Stimulated activated CD8-positive, alpha-beta memory T cell treated with anti-CD3 and anti-CD28 coated beads, Interleukin-2, amount 100 ng/mL, for 48 hours (primary cell): ENCODE measurements at places on chromosomes 2 and 18.

DNA sequence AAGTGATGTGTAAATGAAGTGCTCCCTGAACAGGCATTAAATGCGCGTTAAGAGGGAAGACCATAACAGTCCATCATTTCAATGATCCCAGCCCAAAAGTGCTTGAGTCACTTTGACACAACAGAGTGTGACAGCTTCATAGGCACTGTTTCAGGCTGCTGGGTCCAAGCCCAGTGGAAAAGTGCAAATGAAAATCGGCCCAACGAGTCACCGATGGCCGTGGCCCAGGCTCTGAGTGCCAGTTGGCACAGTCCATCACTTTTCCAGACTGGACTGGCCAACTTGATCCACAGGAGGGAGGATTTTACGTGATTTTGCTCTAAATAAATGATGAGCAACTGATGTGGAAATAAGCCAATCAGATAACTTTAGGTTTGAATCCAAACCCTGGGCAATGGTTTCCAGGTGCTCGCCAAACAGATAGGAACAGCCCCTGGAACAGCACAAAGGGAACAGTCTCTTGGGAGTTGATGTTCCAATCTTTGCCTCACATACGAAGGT, 114.0 kb downstream of the SP3 start:
- DNase-seq = no peak

DNA sequence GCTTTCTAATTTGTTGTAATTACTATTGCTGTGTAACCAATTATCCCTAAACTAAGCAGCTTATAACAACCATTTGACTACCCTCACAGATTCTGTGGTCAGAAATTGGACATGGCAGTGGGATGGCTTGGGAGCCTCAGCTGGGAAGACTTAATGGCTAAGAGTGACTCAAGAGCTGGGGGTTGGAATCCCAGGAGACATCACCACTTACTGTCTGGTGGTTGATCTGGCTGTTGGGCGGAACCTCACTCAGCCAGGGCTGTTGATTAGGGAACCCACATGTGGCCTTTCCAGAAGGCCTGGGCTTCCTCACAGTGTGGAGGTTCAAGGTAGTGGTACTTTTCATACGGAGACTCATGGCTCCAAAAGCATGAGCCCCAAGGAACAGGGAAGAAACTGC, 49.8 kb downstream of the E2F6 start:
- DNase-seq = no peak

- no peak for DNase-seq
Observed at GRCh38 chr2:71834796-71835195, 312.9 kb downstream of the CYP26B1 start.

GRCh38 chr18:21684731-21685130, 19.8 kb downstream of the ABHD3 start:
- no peak for DNase-seq

GRCh38 chr2:219441451-219442255, 7.0 kb downstream of the SPEG start:
- DNase-seq = no peak

DNA sequence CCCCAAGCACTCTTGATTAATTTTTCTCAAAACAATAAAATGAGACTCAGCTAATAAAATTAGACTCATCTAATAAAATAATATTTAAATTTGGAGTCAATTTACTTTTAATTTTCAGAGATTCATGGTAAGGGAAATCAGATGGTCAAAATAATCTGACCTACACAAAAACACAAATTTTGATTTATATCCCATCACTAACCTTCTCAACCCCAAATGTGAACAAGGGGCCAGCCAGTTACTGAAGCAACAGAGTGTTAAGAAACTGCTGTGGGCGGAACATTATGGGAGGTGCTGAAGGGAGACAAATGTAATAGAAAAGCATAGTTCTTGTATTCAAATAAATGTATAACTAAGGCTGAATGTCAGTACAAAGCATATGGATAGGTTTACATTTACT, 28.5 kb upstream of the PPP3R1 start:
- DNase-seq = no peak

DNA sequence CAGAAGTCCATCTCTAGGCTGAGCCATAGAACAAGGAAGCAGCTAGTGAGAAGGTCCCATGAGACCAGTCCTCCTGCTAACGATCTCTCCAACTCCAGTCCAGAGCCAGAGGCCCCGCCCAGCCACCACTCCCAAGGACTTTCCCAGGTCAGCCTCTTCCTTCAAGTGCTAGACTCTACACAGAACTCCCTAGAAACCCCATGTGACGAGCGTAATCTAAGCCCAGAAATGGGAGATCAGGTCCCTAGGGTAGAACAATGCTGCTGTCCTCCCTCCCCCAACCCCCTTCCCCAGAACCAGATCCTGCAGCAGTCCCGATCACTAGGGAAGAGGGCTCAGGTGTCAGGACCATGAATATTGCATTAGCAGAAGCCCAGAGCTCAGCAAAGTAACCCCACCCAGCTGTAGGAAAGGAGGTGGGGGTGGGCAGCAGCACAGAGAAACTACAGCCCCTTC, 6.9 kb downstream of the DCTN1 start:
- DNase-seq = no peak

DNA sequence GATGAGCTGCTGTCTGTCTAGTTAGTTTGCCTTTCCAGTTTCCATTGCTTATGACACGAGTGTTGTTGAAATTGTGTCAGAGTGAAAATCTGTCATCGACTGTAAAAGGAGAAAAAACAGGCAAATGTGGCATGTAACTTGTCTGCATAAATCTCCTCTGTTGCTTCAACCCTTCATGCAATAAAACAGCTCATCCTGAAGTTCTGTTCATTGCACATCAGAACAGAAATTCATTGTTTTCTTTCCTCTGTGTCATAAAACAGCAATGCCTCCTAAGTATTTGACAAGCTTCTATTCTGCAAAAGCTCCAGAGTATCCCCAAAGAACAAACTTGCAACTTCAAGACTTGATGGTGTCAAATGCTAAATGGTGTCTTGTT, 432.1 kb downstream of the MEIS1 start:
- DNase-seq = no peak

GRCh38 chr18:44838971-44839666, 158.4 kb downstream of the SETBP1 start:
- peak; percentile 47 for DNase-seq

GRCh38 chr2:201223089-201224073, 37.0 kb upstream of the CASP8 start:
- no peak for DNase-seq

- DNase-seq = no peak
Observed at GRCh38 chr2:165054652-165055051, 99.3 kb upstream of the SLC38A11 start.

GRCh38 chr2:124834331-124834730, 809.2 kb downstream of the CNTNAP5 start:
- DNase-seq = no peak

DNA sequence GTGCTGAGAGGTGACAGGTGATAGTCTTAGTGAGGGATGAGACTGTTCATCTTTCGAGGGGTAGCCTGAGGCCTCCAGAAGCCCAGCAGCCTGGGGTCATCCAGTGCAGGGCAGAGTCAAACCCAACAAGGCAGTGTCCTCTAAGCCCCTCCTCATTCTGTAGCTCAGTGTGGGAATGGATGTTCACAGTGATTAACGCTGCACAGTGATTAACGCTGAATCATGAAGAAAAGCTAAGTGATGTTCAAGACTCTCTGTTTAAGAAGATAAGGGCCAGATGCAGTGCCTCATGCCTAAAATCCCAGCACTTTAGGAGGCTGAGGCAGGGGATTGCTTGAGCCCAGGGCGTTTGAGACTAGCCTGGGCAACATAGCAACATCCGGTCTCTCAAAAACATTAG, 56.3 kb upstream of the LAPTM4A start:
- no peak for DNase-seq

GRCh38 chr2:190137561-190137960, 75.0 kb upstream of the MSTN start:
- DNase-seq = no peak

DNA sequence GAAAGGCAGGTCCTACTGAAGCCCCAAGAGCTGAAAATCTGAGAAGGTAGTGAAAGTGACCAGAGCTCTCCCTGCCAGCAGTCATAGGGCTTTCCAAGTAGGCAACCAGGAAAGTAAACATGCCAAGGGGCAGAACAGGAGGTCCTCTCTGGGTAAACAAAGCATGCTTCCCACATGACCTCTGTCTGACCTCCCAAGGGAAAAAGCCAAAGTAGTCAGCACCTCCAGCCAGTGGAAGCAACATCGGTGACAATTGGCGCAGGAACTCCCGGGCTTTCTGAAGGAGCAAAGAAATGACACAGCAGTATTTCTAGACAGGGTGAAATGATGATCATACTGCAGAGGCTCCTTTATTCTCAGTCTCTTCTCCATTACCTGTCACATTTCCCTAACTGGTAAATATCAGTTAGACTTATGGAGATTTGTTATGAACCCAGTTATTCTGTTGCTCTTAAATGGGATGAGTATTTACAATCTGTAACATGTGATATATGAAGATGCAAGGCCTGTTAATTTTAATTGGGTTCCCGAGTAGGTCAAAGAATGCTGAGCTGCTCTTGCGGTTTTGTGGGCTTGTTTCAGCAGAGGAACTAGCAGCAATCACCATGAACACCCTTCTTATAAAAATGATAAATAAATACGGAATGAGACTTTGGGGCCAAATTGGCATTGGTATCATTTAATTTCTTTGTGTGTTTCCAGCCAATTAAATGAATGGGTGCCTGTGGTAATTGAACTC, 321.0 kb downstream of the RND3 start:
- DNase-seq = no peak

GRCh38 chr18:12840382-12840781, 43.7 kb downstream of the PTPN2 start:
- DNase-seq = no peak

GRCh38 chr2:59458800-59459199, 1094.7 kb downstream of the BCL11A start:
- no peak for DNase-seq

DNA sequence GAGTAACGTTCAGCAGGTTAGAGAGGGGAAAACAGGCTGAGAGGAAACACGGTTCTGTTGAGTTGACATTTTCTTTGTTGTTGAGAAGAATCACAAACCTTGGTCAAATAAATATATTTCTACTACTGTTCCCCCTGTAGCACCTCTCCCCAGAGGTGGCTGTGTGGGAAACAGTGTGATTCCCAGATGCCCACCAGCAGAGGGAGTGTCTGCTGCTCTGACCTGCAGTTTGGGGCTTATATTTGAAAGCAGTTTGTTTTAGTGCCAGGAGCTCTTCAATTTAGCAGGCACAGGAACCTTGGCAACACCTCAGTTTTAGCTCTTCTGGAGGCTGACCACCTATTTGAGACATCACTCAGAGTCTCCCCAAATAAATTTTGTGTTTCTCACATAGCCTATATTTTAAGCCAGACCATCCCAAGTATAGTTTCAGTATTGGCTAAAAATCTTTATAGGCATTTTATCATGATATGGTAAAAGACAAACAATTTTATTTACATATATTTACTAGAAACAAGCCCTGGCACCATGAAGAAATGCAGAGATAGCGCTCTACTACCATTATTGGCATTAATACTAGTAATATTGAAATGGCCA, 75.7 kb downstream of the PIK3C3 start:
- DNase-seq = no peak

GRCh38 chr18:54023471-54023870, 201.0 kb downstream of the MBD2 start:
- no peak for DNase-seq

- DNase-seq = peak; percentile 19
Observed at GRCh38 chr2:63861220-63861822, 19.6 kb downstream of the UGP2 start.

GRCh38 chr2:196758474-196759377, 40.8 kb downstream of the GTF3C3 start:
- DNase-seq = no peak

GRCh38 chr2:69933254-69933828, 18.4 kb downstream of the MXD1 start:
- DNase-seq = no peak

DNA sequence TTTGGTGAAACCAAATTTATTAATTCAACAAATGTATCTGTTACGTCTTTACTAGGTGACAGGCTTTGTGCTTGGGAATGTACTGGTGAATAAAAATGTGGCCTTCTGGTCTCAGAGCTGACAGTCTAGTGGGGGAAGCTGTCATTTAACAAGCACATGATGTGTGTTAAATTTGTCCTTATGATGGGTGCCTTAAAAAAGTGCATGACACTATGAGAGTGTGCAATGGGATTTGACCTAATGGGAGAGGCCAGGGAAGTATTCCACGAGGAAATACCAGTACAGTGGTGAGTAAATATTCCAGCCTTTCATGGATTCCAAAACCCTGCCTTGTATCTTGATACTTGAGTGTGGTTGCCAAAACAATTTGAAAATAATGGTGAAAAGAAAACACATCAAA, 308.9 kb downstream of the PLCL1 start:
- DNase-seq = no peak

DNA sequence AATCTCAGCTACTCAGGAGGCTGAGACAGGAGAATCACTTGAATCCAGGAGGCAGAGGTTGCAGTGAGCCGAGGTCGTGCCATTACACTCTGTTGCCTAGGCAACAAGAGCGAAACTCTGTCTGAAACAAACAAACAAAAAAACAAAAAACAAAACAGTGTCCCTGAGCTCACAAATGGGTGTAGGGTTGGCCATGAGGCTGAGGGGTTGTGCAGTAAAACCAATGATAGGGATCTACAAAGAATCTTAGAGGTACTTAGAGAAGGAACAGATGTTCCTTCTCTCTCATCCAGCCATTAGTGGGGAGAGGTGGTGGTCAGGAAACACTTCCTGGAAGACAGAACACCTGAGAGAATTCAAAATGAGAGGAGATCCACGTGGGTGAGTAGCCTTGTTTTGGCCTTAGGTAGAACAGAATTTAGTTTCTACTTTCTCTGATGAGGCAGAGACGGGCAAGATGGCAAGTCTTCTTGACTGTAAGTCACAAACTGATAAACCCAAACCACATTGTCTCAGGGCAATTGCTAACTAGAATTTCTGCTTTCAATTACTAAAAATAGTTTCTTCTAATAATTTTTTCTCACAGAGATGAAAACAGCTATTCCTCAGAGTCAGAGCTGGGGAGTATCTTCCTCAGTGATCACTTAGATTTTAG, 61.5 kb upstream of the PPM1B start:
- no peak for DNase-seq

DNA sequence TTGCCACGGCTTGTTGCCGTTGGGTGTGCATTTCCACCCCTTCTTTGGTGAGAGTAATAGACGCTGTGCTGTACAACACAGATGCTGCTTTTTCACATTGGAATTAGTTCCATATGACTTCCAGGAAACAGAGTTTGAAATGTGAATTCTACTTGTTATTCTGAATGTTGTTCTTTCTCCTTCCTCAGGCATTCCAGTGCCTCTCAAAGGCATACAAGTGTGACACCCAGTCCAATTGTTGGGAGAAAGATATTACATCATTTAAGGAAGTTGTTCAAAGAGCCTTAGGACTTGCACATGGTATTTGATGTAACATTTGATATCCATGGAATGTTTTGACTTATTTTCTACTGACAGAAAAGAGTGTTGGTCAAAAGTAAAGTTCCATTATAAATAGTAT, 134.4 kb upstream of the LTBP1 start:
- DNase-seq = no peak

GRCh38 chr2:88049622-88050021, 6.0 kb downstream of the KRCC1 start:
- no peak for DNase-seq

GRCh38 chr2:156704617-156705016, 268.4 kb downstream of the GPD2 start:
- no peak for DNase-seq
